Metanephros (tissue), 2 donors: ENCODE measurements at places on chromosomes 6 and 20. TPM values are rescaled to one million over a fixed set of nuclear protein-coding genes. Genes with fewer than 3 reads are reported as not detected.

Gene GTSF1L
- not detected for total RNA-seq

Gene RBM24
- total RNA-seq, result 48.2 TPM

Gene SLC22A2
- total RNA-seq, result 8.6 TPM

Gene CAPN11
- 0.35 TPM for total RNA-seq

Gene RING1
- total RNA-seq, result 39.8 TPM

Gene SAMD3
- 2.0 TPM for total RNA-seq

Gene ATP6V1G2
- total RNA-seq, result 2.2 TPM

Gene FAM184A
- total RNA-seq, result 5.0 TPM

Gene MICAL1
- 29.0 TPM for total RNA-seq

Gene OR2H1
- total RNA-seq, result not detected

Gene SIRPB1
- total RNA-seq, result 1.8 TPM

Gene PHACTR3
- total RNA-seq, result 6.3 TPM

Gene MARCKS
- total RNA-seq, result 149 TPM

Gene PDE10A
- total RNA-seq, result 38.2 TPM
